ENCODE measurements at places on chromosomes 2 and 18.

DNA sequence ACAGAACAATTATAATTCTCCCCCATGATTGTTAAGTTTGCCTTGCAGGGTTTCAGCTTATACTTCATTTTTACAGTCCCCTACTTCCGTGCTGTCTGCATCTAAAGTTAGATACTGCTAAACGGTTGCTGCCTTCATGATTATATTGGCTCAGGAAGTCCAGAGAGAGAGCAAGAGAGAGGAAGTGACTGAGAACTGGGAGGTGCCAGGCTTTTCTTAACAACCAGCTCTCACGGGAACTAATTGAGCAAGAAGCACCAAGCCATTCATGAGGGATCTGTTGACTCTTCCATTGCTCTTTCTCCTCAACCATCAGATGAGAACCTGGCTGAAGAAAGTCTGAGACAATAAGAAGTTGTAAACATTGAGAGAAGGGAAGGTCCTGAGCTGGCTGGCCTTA is 125.5 kb upstream of the SIX2 start:
- DNase-seq: no peak

DNA sequence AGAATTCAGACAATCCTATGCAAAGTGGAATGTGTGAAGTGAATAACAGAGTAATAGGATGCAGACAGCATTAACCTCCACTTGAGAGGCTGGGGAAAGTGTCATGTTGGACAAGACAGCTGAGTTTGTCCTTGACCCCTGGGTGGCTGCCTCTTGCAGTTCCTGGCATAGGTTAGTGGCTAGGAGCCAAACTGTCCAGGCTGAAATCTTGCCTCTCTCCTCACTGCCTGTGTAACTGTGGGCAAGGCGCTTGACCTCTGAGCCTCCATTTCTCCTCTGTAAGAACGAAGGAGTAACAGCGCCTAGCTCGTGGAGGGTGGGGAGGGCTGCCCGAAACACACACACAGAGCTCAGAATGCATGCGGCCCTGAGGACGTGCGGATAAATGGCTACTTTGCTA is 34.8 kb upstream of the LDLRAD4 start:
- DNase-seq: no peak

DNA sequence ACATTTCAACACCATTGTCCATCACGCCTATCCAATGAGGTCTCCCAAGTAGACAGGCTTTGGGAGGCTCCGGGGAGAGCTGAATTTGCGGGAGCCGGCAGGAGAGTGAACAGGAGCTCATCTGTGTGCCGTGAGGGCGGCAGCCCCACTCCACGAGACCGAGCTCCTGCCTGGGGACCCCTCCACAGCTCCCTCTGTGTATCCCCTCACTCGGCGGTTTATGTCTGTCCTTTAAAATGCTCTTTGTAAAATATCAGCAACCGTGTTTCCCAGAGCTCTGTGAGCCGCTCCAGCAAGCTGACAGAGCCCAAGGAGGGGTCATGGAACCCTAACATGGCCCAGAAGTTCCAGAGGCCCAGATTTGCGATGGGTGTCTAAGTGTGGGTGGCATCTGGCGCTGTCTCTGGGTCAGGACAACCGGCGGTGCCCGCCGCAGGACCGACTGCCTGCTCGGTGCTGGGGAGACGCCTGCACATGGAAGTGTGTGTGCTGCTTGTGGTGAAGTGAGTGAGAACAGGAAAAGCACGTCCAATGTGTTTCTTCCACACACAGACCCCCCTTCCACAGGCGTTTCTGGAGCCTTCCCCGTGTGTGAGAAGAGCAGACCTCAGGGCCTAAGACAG is 34.8 kb downstream of the SLC66A2 start:
- DNase-seq: no peak

DNA sequence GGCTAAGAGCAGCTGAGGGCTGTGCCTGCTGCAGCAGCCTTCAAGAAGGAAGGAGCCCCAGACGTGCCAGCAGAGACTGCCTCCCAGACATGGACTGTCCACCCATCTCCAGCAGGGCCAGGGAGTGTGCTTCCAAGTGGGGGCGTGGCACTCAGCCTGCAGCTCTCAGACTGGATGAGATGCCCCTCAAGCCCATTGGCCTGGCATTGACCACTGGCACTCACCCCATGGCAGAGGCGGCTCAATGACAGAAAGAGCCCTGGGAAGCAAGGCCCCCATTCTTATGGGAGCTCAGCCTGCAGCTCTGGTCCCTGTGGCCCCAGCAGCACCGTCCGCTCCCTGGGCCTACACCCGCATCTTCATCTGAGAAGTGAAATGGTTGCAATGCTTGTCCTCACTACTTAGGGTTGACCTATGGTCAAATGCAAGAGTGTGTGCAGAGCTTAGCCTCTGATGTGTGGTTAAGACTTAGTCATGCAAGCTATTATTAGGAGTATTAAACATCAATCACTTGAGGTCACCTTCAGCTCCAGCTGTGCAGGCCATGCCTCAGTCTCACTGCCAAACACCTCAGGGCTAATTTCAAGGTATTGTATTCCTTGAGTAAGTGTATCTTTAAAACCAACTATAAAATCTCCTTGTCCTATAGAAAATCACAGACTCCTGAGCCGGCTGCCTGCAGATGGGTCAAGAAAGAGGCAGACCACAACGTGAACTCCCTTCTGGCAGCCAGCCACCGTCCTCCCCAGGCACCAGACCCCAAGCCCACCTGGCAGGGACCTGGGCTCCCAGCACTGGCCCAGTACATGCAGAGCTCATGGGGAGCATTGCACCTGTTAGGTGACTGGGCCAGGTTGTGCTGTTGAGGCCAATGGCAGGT is 194.8 kb downstream of the NDUFA10 start:
- no peak for DNase-seq

DNA sequence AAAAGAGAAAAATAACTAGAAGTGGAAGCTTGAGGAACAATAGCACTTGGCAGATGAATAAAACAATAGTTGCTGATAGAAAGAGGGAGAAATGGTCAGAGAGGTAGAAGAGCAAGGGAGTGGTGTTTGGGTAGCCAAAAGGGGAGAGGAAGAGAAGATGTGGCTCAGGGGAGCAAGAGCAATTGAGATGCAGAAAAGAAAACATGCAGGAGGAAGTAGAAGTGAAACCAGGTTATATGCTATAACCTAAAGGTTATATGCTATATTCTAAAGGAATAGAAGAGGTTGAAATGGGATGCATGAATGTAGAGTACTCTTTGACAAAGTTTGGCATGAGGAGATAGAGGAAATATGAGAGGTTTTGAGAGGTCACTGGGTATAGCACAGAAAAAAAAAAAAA is 759.5 kb downstream of the SATB2 start:
- no peak for DNase-seq

DNA sequence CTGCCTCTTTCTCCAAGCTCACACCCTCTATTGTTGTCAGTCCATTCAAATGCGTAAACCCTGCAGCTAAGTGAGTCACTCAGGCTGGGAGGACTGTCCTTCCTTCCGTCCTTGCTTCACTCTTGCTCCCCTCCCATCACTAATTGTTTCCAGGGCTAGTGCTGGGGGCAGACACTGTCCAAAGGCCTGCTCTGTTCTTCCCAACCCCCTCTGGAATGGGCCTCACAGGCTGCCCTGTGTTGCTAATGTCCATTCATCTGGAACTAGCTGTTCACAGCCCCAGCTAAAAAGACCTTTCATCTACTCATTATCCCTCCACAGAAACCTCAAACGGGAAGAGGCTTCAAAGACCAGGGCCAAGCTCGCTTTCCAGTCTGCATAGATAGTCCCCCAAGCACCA is 31.9 kb upstream of the NRP2 start:
- no peak for DNase-seq

GRCh38 chr2:69033461-69034095 is 20.6 kb downstream of the ANTXR1 start:
- no peak for DNase-seq

DNA sequence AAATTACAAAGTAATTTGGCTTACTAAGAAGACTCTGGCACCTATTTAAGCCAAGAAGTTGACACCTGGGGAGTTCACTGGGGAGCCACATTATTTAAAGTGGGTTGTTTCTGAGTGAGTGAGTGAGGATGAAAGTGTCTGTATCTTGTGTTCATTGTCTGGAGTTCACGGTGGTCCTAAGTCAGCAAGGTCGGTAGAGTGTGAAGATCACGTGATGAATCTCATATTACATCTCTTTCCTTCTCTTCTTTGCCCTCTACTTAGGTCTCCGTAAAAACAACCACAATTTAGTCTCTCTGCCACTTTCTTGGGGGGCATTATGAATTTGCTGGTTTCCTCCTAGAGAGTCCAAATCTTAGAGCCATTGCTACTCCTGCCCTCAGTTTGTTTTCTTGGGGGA is 67.8 kb downstream of the DIS3L2 start:
- DNase-seq: no peak

DNA sequence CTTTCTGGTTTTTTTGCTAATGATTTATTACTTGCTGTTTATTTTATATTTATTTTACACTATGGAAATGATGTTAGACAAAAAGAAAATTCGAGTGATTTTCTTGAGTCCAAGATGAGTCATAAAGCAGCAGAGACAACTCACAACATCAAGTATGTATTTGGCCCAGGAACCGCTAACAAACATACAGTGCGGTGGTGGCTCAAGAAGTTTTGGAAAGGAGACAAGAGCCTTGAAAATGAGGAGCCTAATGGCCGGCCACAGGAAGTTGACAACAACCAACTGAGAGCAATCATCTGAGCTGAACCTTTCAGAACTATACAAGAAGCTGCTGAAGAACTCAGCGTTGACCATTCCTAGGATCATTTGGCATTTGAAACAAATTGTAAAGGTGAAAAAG is 594.1 kb downstream of the SATB2 start:
- no peak for DNase-seq
